Stimulated activated memory B cell treated with anti-CD40 and anti-IgM and Interleukin-4, amounts not matched to agents 10 μg/mL and 1 μg/mL and 100 μg/mL, for 72 hours (primary cell): ENCODE measurements at places on chromosomes 1 and 21.

DNA sequence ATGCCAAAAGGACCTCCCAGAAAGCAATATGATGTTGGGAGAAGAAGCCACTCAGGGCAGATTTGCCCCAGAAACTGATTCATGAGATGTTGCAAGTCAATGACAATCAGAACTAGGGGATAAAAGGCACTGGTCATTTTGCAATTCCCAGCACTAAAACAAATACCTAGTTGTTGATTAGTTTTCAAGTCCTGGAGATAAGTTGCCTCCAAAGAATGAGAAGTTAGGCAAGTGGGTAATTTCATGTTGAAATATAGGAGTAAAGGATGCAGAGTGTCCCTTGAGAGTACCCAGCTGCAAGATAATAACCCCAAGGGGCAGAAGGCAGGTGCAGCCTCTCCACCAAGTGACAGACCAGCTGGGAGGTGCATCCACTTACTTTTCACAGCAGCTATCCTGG, 363.6 kb downstream of the PBX1 start:
- ATAC-seq, result no peak

DNA sequence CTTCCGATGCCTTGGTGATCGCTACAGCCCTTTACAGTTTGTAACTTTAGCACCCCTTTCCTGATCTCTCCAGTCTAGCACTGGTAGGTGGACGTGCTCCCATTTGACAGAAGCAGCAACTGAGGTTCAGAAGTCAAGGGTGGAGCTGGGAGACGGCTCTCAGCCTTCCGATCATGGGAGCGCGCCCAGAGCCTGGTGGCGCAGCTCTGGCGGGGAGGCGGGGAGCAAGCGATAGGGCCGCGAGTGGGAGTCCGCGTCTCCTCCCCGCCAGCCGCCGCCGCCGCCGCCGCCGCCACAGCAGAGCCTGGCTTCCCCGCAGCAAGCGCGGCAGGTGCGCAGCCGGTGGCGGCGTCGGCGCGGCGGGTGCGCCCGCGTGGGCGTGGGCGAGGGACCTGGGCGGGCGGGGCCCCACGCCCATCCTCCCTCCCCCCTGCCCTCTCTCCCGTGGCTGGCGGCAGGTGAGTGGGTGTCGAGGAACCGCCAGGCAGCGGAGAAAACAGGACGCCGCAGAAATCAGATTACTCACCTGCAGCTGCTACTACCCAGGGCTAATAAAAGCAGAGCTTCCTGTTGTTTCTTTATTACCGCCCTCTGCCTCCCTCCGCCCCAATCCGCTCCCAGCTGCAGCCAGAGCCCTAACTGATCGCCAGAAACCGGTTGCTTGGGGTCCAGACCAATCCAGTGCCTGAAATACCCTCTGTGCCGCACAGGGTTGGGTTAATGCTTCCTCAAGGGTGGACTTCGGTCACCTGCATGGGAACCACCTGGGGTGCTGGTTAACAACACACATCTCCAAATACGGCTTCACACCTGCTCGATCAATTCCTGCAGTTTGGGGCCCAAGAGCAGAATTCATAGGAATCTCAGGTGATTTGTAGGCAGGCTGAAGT, 60.2 kb upstream of the ID3 start:
- peak; percentile 94 for ATAC-seq

DNA sequence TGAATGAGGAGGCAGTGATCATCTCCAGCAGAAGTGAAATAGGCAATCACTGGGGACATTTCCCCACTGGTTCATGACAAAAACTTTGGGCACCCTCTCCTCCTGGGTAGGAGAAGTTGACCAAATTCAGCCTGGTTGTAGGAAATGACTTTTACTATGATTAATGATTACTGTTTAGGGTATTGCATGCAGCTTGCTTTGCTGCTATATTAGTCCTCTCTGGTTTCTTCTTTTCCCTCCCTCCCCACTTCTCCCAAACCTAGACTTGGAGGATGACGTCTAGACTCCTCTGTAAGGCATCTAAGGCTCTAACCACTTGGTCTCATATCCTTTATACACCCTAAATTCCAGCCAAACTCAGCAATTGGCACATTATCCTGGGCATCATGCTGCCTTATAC, 3.4 kb upstream of the RGS16 start:
- ATAC-seq, result no peak

DNA sequence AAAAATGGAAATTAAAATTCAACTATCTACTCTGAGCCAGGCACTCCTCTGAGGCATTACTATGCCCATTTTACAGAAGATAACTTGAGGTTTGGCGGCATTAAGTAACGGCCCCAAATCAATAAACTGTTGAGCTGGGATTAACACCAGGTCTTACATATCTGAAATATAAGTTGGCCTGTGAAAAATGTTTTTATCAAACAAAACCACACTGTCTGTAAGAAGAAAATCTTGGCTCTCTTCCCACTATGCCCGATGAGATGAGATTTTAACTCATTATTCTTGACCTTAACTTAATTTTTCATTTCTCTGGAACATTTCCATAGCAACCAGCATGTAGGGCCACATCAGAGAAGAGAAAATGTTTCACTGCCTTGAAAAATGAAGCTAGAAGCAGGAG, 21.8 kb downstream of the RC3H1 start:
- ATAC-seq, result no peak

- ATAC-seq, result no peak
Observed at GRCh38 chr1:20068722-20069121, 1.3 kb upstream of the PLA2G5 start.

GRCh38 chr1:225931270-225932136, 7.5 kb upstream of the PYCR2 start:
- no peak for ATAC-seq

- ATAC-seq, result no peak
Observed at GRCh38 chr1:68907491-68907890, 410.6 kb upstream of the DEPDC1 start.

GRCh38 chr21:14923468-14923867, 141.3 kb downstream of the NRIP1 start:
- ATAC-seq, result no peak

DNA sequence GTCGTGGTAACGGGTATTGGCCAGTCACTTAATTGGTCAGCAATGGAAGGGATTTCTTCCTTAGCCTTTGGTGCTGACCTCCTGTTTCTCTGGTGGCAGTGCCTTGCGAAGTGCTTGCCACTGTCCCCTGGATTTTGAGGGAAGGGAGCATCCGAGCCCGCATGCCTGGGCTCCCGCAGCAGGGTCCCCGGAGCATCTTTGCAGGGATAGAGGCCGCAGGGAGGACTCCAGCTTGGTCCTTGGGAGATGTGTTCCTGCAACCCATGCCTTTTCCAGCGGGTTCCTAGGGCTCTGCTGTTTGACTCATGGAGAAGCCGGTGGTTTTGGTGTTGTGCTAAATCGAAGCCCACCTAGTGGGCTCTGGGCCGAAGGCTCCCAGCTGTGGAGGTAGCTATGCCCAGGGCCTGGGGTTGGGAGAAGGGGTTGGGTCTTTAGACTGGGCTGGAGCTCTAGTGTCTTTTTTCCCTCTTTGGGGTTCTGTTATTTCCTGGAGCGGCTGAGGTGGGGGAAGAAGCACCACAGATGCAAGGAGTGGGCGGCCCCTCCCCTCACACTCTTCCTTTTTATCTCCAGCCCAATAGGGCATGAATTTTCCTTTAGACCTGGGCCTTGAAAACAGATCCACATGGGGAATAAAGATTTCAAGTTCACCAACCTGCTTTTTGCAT, 39.0 kb downstream of the PIK3CD start:
- no peak for ATAC-seq

DNA sequence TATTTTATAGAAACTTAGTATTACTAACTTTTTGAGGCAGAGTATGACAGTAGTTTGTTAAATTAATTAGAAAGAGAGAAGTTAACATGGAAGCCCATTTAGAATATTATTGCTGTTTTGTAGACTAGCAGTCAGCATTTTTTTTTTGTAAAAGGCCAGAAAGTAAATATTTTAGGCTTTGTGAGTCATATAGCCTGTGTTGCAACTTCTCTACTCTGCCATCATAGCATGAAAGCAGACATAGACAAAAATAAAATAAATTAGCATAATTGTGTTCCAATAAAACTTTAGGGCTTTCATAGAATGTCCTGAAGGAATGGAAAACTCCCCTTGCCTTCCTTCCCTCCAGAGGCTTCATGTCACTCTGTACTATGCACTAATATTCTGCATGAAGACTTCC, 12.3 kb upstream of the RGS4 start:
- no peak for ATAC-seq

DNA sequence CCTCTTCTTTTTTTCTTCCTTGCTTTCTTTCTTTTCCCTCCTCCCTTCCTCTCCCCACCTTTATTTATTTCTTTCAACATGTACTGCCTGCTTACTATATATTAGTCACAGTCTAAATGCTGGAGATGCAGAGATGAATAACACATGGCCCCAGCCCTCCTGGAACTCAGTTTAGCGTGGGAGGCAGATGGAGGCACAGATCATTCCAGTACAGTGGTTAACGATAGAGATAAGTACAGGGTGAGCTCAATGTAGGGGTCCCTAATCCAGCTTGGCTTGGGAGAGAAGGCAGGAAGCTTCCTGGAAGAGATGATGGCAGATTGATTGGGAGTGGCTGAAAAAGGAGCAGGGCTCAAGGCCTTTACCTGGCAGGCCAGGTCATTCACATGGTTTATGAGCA, 55.6 kb upstream of the PPP2R5A start:
- ATAC-seq, result no peak

DNA sequence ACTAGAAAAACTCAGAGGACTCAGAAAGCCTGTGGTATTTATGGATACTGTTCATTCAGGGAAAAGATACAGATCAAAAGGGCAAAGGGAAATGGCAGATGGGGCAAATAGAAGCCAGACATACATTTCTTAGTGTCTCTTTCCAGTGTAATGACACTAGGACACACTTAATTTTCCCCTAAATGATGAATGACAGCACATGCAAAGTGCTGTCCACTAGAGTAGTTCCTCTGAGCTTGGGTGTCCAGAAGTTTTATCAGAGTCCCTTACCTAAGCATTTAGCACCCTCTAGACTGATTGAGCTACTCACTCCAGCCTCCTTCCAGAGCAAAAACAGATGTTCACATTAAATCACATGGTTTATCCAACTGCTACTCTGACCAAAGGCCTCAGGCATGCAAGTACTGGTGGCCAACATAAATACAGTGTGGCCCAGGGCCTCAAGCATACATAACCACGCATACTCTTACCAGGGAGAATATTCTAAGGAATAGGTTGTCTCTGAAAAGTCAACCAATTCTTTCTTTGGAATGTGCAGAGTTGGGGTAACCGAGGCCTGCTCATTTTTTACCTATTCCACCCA, 166.9 kb downstream of the NCAM2 start:
- ATAC-seq, result no peak

GRCh38 chr1:158045639-158046038, 52.2 kb downstream of the KIRREL1 start:
- ATAC-seq, result no peak

GRCh38 chr1:160092366-160093068, 5.9 kb downstream of the IGSF8 start:
- no peak for ATAC-seq

DNA sequence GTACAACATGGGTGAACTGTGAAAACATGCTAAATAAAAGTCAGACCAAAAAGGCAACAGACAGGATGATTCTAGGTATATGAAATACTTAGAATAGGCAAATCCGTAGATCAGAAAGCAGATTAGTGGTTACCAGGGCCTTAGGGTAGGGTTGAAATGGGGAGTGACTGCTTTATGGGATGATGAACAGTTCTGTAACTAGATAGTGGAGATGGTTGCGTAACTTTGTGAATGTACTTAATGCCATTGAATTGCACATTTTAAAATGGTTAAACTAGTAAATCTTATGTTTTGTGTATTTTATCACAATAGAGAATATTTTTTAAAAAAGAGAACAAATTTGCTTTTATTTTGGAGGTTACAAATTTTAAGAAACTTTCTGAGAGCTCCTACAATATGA, 17.4 kb downstream of the ZNF326 start:
- ATAC-seq, result no peak

GRCh38 chr1:4768553-4768952, 114.1 kb downstream of the AJAP1 start:
- no peak for ATAC-seq

DNA sequence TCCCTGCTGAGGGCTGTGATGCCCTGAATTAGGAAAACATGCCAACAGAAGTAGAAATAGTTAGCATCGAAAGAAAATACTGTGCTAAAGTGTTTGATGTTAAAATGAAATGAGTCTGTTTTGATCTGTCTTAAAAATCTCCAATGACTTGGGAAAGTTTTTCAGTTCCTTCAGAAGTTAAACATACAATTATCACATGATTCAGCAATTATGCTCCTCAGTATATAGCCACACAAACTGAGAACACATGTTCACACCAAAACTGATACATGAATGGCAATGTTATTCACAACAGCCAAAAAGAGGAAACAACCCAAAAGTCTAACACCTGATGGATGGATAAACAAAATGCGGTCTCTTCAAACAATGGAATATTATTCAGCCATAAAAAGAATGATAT, 130.6 kb downstream of the PTPN14 start:
- no peak for ATAC-seq

- no peak for ATAC-seq
Observed at GRCh38 chr1:100713626-100714025, 5.9 kb upstream of the VCAM1 start.

- ATAC-seq, result no peak
Observed at GRCh38 chr1:212920246-212920645, 30.1 kb upstream of the VASH2 start.

DNA sequence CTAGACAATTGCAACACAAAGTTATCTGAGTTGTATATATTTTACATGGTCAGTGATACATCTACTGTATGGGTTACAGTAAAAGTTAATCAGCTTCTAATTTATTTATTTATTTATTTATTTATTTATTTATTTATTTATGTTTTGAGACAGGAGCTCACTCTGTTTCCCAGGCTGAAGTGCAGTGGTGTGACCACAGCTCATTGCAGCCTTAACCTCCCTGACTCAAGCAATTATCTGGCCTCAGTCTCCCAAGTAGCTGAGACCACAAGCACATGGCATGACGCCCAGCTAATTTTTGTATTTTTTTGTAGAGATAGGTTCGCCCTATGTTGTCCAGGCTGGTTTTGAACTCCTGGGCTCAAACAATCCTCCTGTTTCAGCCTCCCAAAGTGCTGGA, 241.6 kb downstream of the PTPRC start:
- ATAC-seq, result no peak

DNA sequence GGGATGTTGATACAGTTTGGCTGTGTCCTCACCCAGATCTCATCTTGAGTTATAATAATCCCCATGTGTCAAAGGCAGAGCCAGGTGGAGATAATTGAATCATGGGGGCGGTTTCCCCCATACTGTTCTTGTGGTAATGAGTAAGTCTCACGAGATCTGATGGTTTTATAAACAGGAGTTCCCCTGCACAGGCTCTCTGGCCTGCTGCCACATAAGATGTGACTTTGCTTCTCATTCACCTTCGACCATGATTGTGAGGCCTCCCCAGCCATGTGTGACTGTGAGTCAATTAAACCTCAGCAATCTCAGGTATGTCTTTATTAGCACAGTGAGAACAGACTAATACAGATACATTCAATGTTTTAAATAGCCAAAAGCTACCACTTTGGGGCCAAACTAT, 41.1 kb downstream of the SLC35F3 start:
- no peak for ATAC-seq

GRCh38 chr1:156123356-156124196, 9.1 kb downstream of the LMNA start:
- ATAC-seq, result no peak

- peak; percentile 90 for ATAC-seq
Observed at GRCh38 chr1:8104278-8105236, 78.4 kb upstream of the ERRFI1 start.
